Left renal pelvis (tissue), 4 donors: ENCODE measurements at places on chromosomes 6 and 20. TPM values are rescaled to one million over a fixed set of nuclear protein-coding genes. Genes with fewer than 3 reads are reported as not detected.
A peak's percentile ranks its signal among the peaks of the same experiment; 100 is the strongest.

TAB2 gene
- polyA plus RNA-seq = 101 TPM

DNA sequence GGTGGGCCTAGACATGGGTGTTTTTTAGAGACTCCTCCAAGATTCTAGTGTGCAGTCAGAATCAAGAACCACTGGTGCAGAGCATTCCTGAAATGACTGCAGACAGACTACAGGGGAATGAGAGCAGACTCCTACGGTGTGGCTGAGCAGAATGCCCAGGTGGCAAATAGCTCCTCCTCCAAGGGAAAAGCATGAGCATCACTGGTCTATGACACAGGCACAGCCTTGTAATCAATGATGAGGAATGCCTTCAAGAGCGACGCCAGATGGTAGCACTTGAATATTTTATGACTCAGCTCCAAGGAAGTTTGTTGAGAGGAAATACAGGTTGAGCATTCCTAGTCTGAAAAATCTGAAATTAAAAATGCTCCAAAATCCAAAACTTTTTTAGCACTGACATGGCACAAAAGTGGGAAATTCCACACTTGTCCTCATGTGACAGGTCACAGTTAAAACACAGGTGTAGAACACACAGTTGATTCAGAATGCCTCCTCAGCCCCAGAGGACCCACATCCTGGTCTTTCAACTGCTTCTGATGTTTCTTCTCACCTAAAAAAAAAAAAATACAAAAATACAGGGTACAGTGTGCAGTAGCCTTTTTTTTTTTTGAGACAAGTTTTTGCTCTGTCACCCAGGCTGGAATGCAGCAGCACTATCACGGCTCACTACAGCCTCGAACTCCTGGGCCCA lies 10.6 kb upstream of the FAM8A1 start:
- peak; percentile 19 for DNase-seq

GRCh38 chr20:22579711-22580697 lies 4.4 kb downstream of the FOXA2 start:
- no peak for DNase-seq

DNA sequence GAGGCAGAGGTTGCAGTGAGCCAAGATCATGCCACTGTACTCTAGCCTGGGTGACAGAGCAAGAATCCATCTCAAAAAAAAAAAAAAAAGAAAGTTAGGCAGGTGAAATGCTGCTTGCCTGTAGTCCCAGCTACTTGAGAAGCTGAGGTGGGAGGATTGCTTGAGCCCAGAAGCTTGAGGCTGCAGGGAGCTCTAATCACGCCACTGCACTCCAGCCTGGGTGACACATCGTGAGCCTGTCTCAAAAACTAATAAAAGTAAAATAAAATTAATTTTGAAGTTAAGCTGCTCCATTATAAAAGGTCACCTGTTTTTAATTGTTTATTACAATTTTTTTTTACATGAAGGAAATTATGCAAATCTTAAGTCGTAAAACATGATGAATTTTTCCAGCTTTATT lies 23.2 kb upstream of the SAMHD1 start:
- DNase-seq = no peak
